Left ventricle myocardium superior (tissue), 1 donor: ENCODE measurements at places on chromosomes 5 and 9.
A peak's percentile ranks its signal among the peaks of the same experiment; 100 is the strongest.

DNA sequence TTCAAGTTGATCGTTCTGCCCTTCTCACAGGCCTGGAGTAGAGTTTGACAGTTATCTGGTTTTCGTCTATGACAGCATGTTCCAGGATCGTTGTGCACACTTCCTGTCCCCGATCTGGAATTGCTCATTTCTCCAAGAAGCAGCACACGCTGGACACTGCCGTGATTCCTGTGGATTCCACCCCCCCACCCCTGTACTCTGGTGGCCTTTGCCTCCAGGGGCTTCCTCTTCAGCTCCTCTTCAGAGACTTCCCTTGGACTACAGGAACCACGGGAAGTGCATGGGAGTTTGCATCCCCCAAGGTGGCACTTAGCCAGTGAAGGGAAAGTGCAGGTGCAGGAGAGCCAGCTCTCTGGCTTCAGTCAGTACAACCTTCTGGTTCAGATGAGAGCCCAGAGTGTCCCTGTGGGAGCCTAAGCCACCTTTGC is 160.7 kb downstream of the CACNA1B start:
- DNase-seq: no peak

GRCh38 chr5:62340979-62341378 is 35.0 kb downstream of the KIF2A start:
- no peak for DNase-seq

DNA sequence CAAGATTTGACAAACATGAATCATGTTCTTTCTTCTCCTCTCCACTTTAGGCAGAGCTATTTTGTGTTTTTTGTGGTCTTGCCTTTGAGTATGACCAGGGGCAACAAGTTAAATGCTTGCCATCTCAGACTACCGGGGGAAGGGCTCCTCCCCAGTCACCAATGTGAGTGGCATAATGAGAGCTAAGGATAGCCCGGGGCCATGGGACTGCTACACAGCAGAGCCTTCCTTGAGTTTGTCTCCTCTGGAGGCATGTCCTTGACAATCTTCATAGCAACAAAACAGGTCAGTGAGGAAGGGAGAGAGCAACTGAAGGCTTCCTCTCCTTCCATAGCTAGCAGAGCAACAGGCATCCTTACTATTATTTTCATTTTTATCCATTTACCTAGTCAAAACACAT is 299.3 kb downstream of the ENC1 start:
- DNase-seq: no peak

GRCh38 chr9:35914301-35914807 is 5.1 kb downstream of the SPAAR start:
- peak; percentile 88 for DNase-seq
